ENCODE measurements at places on chromosomes 6 and 20.

- no peak for DNase-seq
Measured at GRCh38 chr20:24478584-24478983, 9.2 kb downstream of the SYNDIG1 start.

GRCh38 chr6:157096522-157096921 is 226.8 kb downstream of the TMEM242 start:
- no peak for DNase-seq

GRCh38 chr20:62929051-62929538 is 2.8 kb upstream of the DIDO1 start:
- DNase-seq = no peak

DNA sequence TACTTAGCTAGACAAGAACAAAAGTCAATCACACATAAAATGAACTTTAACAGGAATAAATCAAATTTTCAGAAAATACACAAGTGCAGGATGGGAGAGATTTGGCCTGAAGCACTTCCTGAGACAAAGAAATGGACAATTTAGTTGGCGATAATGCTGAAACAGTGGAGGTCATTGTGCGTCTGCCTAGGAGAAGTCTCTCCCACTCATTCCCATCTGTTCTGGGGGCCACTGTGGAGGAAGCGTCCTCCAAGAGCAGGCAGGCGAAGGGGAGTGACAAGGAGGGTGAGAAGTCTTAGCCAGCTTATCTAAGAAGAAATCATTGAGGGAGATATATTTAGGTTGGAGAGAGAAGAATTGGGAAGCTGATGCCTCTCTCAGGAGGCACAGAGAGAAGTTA is 10.2 kb upstream of the TMEM242 start:
- no peak for DNase-seq

DNA sequence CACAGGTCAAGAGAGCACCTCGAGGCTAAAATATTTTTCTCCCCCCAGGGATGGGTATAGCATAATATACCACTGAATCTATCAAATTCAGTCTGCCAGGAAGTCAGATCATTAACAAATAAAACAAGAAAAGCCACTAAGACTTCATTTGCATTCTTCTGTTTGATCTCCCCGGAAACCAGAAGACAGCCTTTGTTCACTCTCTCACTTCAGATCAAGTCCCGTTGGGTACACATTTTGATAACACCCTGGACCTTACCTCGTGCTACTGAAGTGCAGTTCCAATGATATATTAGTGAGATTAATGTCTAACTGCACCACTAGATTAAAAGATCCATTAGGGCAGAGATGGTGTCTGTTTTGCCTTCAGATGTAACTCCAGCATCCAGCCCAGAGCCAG is 157.7 kb upstream of the B3GAT2 start:
- DNase-seq = no peak

DNA sequence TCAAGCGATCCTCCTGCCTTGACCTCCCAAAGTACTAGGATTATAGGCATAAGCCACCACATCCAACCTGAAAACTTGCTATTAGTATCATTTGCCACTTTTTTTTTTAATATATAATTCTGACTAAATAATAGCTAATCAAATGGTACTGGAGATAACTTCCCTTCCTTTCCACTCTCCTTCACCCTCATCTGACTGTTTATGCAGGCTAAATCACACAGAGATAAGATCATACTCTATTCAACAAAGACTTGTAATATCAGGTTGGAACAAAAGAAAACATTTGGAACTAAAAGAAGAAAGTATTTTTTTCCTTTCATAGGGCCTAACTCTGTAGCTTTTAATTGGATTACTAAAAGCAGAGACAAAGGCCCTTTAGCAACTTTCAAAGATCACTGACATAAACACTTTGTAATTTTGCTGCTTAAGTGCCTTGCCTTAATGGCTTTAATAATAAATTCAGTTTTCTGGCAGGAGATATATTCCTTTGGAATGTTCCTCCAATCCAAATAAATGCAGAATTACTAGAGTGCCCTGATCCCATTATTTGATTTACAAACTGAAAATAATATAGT is 198.7 kb upstream of the ASCC3 start:
- no peak for DNase-seq

DNA sequence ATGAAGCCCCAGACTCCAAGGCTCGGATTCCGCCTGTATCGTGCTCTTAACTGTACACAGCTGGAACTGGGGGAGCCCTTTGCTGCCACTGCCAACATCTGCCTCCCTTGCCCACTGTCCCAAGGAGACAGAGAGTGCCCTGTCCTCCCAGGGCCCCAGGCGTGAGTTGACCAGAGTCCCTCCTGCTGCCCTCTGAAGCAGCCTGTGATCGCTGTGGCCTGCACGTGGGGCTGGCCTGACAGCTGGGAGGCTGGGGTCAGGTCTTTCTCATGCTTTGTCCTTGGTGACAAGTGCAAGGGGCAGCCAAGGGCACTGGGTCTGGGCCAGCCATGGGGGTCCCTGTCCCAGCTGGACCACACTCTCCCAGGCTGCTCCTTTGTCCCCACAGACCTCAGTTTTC is 44.3 kb downstream of the KIAA1755 start:
- DNase-seq = no peak

DNA sequence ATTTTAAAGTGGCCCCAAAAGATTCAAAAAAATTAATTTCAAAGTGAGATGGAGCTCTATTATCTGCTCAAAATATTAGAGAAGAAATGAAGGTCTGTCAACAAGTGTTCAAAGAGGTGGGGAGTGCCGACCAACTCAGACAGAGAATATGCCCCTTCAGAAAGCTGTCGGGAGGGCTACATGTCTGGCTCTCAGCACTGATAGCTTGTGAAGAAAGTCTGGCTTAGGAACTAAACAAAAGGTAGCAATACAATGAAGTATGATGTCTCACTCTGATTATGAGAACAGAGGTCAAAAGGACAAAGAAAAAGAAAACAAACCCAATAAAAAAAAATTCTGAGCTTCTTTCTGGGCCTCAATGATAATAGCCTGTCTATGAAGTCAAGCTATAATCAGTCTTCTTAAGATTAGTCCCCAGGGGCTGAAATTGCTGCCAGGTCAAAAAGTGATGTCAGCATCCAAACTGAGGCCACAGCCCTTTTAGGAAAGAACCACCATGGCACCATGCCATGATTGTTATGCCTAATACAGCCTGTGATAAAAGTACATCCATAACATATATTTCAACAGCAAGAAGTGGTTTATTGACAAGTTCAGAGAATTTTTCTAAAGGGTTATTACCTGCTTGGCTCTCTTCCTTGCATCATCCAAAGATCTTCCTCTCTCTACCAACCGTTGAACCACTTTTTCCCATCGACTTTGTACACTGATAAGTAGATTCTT is 150.9 kb downstream of the DST start:
- no peak for DNase-seq

- no peak for DNase-seq
Measured at GRCh38 chr6:154245506-154245905, 111.1 kb downstream of the IPCEF1 start.

DNA sequence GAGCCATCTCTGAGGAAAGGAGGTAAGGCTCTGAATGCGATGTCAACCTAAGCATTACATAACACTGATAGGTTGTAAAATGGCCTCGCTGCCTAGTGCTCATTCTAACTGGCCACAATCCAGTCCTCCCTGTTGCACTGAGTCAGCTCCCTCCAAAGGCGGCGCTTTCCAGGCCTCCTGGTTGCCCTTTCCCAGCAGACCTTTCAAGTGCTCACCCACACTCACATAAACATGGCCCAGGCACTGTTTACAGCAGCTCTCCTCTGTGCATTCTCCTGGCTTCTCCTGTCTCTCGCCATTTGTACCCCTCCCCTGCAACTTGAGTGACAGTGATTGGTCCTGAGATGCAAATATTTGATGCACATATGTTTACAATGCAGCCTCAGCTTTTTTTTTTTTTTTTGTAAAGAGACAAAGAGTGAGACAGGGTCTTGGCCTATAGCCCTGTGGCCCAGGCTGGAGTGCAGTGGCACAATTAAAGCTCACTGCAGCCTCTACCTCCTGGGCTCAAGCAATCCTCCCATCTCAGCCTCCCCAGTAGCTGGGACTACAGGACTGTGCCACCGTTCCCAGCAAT is 36.8 kb upstream of the PRND start:
- no peak for DNase-seq

DNA sequence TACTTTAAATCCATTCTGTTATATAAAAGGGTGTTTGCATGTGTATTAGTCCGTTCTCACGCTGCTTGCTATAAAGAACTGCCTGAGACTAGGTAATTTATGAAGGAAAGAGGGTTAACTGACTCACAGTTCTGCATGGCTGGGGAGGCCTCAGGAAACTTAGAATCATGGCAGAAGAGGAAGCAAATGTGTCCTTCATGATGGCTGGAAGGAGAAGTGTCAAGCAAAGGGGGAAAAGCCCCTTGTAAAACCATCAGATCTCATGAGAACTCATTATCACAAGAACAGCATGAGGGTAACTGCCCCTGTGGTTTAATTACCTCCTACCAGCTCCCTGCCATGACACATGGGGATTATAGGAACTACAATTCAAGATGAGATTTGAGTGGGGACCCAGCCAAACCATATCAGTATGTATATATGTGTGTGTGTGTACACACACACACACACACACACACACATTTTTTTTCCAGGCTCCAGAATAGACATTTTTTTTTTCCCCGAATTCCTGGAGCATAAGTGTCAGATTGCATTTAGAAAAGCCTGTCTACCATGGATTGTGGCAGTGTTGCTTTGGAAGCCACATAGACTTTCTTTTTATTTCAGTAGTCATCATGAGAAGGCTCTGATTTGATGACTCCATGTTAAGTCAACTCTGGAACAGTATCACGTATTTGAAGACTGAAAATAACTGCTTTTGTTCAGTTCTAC is 31.5 kb downstream of the KDM1B start:
- DNase-seq = no peak

GRCh38 chr20:62982124-62983075 is 24.4 kb downstream of the BHLHE23 start:
- DNase-seq = no peak

- no peak for DNase-seq
Measured at GRCh38 chr6:31865205-31866118, 2.8 kb upstream of the NEU1 start.

GRCh38 chr6:155093430-155093829 is 98.3 kb downstream of the TIAM2 start:
- no peak for DNase-seq

DNA sequence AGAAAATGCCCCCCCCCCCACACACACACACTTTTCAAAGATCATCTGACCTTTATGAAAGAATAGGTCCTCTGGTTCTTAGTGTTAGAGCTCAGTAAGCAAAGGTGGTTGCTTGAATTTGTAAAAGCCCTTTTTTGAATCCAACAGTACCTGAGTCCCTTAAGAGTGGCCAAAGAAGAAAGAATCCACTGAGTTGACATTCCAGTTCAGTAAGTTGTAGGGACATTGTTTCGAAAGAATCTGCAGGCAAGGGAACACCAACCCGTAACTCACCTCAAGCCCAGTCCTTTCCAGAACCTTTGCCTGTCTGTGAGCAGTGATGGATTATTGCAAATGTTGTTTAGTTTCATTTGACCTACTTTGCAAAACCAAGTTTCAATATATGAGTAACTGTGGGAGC is 64.2 kb upstream of the MAP3K4 start:
- DNase-seq = no peak

DNA sequence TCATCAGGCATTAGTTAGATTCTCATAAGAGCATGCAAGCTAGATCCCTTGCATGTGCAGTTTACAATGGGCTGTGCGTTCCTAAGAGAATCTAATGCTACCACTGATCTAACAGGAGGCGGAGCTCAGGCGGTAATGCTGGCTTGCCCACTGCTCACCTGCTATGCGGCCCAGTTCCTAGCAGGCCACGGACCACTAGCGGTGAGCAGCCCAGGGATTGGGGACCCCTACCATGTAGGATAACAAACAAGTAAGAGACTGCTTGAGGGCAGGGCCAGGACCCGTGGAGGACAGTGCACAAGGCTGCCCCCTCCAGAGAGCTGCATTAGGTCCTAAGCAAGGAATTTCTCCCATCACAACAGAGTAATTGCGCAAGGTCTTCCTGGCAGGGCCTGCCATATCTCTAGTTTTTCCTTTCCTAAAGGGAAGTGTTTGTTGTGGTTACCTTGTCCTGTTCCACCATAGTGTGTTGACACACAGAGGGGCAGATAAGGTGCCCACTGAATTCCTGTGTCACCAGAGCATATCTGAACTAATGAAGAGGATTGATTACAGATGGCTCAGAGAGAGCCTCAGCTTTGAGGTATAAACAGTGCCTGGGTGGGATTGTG is 58.0 kb downstream of the PACRG start:
- no peak for DNase-seq

DNA sequence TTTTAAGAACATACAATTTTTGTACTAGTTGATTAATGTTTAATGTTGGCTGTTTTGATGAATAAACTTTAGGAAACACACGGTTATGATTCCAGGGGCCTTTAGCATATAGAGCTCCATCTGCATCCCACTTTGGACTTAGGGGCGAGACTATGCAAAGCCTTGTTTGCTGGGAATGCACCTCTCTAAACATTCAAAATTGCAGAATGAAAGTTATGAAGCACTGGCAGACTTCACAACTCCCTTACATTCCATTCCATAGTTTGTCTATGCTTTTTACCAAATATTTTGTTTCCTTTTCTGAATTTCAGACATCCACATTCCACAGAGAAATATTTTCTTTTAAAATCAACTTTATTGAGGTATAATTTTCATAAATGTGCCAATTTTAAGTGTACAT is 10.3 kb upstream of the TCP11 start:
- DNase-seq = no peak

- no peak for DNase-seq
Measured at GRCh38 chr6:31423550-31423949, 20.2 kb downstream of the MICA start.

DNA sequence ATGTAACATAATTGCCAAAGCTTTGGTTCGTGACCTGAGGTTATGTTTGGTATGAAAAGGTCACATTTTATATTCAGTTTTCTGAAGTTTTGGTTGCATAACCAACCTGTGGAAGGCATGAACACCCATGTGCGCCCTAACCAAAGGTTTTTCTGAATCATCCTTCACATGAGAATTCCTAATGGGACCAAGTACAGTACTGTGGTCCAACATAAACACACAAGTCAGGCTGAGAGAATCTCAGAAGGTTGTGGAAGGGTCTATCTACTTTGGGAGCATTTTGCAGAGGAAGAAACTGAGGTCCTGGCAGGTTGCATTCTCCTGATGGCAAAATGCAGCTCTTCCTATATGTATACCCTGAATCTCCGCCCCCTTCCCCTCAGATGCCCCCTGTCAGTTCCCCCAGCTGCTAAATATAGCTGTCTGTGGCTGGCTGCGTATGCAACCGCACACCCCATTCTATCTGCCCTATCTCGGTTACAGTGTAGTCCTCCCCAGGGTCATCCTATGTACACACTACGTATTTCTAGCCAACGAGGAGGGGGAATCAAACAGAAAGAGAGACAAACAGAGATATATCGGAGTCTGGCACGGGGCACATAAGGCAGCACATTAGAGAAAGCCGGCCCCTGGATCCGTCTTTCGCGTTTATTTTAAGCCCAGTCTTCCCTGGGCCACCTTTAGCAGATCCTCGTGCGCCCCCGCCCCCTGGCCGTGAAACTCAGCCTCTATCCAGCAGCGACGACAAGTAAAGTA is 547 bp upstream of the ESR1 start:
- no peak for DNase-seq
